NCI-H2171 (cell line): ENCODE measurements at places on chromosomes 4 and X.

- no peak for DNase-seq
Observed at GRCh38 chr4:25089051-25089763, 58.5 kb upstream of the LGI2 start.

DNA sequence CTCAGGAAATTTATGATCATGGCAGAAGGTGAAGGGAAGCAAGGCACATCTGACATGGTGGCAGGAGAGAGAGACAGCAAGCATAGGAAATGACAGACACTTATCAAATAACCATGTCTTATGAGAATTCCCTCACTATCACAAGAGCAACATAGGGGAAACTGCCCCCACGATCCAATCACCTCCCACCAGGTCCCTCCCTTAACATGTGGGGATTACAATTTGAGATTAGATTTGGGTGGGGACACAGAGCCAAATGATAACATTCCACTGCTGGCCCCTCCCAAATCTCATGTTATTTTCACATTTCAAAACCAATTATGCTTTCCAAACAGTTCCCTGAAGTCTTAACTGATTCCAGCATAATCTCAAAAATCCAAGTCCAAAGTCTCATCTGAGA, 8.2 kb upstream of the TMA16 start:
- no peak for DNase-seq

- no peak for DNase-seq
Observed at GRCh38 chrX:40727581-40728252, 7.6 kb downstream of the MED14 start.

DNA sequence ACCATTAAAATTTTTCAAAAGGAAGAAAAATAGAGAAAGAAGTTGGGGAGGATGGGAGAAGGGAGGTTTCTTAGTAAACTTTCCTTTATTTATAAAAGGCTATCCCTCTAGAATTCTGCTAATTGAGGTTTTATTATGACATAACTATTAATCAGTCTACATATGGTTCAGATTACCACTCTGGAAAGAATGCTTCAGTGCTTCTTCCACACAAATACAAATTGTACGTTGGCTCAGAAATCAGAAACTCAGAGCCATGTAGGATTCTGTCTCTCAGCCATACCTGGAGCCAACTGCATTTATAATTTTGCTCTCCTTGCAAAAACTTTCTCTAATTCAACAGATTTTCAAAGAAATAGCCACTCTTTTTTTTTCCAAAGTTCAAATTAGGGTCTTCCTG, 37.1 kb downstream of the SRPX start:
- no peak for DNase-seq

GRCh38 chrX:54248309-54248708, 65.3 kb upstream of the FAM120C start:
- peak; percentile 2 for DNase-seq

- no peak for DNase-seq
Observed at GRCh38 chr4:145557720-145558119, 61.5 kb upstream of the MMAA start.

- DNase-seq = no peak
Observed at GRCh38 chr4:36278789-36279188, 2.6 kb upstream of the DTHD1 start.

DNA sequence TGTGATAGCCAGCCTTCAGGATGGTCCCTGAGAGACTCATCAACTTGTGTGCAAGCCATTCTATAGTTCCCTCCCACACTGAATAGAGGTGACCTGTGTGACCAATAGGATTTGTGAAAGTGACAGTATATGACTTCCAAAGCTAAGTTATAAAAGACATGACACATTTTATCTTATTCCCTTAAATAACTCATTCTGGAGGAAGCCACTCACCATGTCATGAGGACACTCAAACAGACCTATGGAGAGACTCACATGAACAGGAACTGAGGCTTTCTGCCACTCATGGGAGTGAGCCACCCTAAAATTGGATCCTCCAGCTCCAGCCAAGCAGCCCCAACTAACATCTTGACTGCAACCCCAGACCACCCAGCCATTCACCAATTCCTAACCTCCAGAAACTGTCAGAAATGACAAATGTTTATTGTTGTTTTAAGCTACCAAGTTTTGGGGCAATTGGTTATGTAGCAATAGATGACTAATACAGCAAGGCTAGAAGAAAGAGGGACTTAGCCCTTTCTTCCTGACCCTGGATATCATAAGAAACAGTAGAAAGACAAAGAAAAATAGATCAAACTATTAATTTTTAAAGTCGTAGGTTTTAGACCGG, 9.0 kb upstream of the CHIC2 start:
- DNase-seq = no peak

DNA sequence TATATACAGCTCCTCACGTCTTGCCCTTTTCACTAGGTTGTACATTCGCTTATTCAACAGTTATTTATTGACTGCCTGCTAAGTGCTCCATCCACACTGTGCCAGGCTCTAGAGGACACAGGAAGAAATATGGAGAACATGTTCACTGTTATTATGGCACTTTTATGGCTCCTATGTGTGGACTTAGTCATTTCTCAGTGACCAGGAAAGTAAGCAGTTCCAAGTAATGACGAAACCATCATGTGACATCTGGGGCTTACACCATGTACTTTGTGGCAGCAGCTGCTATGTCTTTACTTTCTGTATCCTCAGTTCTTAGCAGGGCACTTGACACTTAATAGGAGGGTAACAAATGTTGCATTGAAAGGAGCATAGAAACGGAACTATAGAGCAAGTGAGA, 278.0 kb downstream of the ANK2 start:
- DNase-seq = no peak

GRCh38 chrX:136318895-136319597, 18.3 kb downstream of the ADGRG4 start:
- DNase-seq = peak; percentile 67

GRCh38 chr4:91359041-91360031, 944.4 kb upstream of the GRID2 start:
- DNase-seq = no peak

DNA sequence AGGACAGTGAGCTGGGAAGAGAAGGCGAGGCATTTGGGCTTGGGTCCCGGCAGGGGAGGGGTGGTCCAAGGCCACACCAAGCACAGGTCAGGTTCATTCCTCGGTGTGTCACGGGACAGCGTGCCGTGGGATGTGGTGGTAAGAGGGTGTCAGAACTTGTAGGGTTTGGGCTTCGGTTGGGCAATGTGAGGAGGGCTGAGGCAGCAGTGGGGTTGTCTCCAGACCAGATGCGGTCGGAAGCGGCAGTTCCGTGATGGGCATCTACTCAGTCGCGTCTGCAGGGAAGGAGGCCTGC, 22.1 kb downstream of the ADRA2C start:
- no peak for DNase-seq

- no peak for DNase-seq
Observed at GRCh38 chrX:108945883-108946523, 209.6 kb upstream of the IRS4 start.

DNA sequence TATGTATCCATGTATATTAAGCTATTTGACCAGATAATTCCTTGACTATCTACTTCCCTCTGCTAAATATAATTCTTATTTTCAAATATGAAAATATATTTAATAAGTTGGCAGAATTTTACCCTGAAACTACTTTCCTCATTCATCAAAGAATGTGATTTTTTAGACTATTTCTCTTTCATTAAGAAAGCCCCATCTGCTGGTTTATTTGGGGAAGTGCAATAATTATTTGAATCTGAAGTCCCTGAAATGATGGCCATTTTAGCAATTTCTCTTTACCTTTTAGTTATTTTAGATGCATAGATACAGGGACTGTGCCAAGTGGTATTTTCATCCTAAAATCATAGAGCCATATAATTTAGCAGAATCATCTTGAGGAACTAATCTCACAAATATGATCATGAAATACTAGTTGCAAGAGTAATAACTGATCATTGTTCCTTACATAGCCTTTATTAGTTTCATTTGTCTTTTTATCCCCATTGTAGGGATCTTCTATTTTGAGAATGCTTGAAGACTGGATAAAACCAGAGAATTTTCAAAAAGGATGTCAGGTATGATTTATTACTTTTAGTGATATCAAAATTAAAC, 39.0 kb downstream of the ENPEP start:
- no peak for DNase-seq

GRCh38 chrX:133175162-133175561, 43.0 kb downstream of the TFDP3 start:
- no peak for DNase-seq

- DNase-seq = no peak
Observed at GRCh38 chrX:106919932-106920452, at the start of gene CLDN2. Gene CLDN2, plus strand, starts transcription at chrX:106920402. Its CDS starts 7,827 bp downstream, at chrX:106928229.

DNA sequence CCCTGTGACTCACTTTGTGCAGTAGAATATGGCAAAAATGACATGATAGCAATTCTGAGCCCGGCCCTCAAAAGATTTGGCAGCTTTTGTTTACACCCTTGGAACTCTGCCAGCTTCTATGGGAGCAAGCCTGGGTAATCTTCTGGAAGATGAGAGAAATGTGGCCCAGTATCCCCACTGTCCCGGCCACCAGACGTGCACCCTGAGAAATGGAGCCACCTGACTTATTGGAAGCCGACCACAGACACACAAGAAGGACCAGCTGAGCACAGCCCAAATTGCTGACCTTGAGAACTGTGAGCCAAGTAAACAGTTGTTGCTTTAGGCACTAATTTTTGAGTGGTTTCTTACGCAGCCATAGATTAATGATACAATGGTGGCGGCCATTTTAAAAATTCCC, 197.0 kb downstream of the STIM2 start:
- DNase-seq = no peak

GRCh38 chr4:28427306-28428085, 1566.9 kb downstream of the STIM2 start:
- no peak for DNase-seq

DNA sequence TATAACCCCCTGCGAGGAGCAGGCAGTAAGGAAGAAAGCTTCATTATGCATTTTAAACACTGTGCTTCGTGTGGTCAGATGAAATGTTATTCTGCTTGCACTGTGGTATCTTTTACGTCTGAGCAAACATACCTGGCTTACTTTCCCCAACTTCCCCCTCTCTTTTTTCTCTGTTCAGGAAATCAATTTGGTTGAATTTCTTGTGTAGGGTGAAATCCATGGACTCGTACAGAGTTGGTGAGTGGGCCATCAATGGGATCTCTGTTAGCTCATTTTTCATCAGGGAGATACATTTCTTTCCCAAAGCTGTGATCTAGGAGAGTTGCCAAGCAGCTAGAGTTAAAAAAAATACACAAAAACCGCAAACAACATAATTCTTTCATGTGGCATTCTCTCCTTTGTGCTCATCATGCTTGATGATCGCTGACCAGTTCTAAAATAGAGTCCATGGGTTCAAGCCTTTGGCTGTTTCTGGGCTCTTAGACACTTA, 98.5 kb downstream of the FRAS1 start:
- no peak for DNase-seq

GRCh38 chr4:56976283-56976836, 1.0 kb downstream of the NOA1 start:
- DNase-seq = no peak

DNA sequence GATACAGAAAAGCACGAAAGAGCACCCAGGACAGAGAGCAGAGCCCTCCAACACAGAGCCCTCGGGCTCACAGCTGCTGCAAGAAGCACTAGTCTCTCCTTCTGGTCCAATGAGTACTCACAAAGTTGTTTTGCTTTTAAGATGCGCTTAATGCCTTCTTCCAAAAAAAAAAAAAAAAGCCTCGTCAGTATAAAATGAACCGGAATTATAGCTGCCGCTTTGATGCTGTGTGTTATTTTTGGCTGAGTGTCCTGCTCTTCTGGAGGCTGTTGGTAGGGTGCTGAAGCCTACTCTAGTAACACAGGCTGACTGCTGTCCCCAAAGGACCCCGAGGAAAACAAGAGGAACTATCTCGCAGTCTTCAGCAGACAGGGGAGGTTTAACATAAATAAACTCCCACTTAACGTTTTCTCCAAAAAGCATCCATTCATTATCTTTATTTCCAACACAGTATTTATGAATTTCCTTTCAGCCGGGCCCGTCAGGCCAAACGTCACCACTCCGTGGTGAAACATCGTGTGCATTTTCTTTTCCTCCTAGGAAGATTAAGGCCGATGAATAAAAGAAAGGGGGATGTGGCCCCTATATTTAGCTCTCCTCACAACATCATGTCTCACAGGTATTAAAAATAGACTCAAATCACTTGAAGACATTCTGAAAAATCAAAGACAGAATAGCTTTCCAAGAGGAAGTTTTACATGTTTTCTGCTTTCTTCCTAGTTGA, 213.7 kb upstream of the PPARGC1A start:
- DNase-seq = no peak

DNA sequence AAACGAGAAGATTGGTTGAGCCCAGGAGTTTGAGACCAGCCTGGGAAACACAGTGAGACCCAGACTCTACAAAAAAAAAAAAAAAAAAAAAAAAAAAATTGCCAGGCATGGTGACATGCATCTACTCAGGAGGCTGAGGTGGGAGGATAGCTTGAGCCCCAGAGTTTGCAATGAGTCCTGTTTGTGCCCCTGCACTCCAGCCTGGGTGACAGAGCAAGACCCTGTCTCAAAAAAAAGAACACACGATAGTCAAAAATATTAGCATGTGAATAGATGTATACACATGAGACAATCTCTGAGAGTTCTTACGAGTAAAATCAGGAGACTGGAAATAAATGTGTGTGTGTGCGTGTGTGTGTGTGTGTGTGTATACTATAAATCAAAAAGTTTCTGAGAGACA, 966.3 kb downstream of the FSTL5 start:
- DNase-seq = no peak

GRCh38 chr4:5945171-5945570, 52.3 kb upstream of the CRMP1 start:
- DNase-seq = no peak

DNA sequence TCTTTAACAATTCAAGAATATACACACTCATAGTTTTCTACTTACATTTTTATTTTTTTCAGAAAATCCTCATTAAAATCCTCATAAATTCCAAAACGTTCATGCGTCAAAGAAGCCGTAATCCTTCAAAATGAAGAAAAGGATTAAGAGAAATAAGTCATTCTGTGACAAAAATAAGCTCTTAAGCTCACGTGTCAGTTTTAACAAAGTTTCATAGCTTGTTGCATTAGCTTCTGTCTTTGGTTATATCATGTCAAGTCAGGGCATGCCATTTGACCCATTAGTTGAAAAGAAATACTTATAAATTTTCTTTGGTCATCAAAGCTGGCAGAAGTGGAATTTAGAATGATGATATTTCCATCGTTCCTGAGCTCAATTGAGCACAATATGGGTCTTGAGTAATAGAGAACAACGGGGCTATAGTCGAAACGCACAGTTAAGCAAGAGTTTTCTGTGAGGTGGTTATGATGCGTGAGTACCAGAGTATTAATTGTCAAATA, 185.2 kb upstream of the CTSO start:
- DNase-seq = no peak

DNA sequence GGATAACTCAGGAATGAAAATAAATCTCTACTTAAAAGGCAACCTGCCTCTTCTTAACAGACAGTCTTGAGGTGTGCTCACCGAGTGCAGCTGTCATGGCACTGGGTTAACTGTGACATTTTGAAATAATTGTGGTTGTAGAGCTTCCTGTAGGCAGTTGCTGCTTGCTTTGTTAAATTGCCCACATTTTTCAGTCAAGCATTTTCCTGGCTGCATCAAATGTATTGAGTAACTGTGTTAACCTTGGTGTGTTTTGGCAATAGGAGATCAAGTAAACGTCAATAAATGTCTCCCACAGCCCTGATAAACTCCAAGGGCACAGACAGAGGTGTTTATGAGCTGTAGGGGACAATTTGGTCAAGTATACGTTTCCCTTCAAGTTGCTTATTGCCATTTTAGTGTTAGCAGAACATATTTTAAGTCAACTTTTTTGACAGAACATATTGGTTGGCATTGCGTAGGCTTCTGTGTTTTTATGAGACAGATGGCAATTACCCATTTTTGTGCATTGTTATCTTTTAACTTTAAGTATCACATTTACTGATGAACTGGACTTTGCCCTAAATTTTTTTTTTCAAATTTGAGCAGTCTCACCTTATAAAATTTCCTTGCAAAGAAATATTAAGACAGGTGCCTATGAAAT, 527.4 kb downstream of the C4orf33 start:
- no peak for DNase-seq

GRCh38 chr4:141849778-141850177, 213.4 kb downstream of the IL15 start:
- DNase-seq = no peak
